ENCODE measurements at places on chromosomes 2 and 18. TPM values are rescaled to one million over a fixed set of nuclear protein-coding genes. Genes with fewer than 3 reads are reported as not detected.

Gene TRAPPC8
- 62.0 TPM for total RNA-seq

Gene CYTIP
- total RNA-seq: 273 TPM

Gene HOXD1
- not detected for total RNA-seq

Gene GAREM2
- total RNA-seq: 5.2 TPM

DNA sequence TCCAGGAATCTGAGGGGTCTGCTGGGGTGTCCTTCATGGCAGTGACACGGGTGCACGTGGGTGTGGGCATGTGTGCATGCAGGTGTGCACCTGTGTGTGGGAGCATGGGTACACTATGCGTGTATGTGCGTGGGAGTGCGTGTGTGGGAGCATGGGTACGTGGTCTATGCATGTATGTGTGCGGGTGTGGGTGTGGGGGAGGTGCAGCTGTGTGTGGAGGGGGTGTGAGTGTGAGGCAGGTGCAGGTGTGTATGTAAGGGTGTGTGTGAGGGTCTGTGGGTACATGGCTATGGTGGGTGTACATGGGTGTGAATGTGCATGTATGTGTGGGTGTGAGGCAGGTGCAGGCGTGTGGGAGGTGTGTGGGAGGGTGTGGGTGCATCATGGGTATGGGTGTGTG, 36.3 kb downstream of the EIPR1 start:
- no peak for DNase-seq

GRCh38 chr18:55256929-55257289, 297.6 kb upstream of the CCDC68 start:
- DNase-seq: no peak

- DNase-seq: no peak
Measured at GRCh38 chr2:95379371-95379831, 23.1 kb upstream of the FAHD2A start.

DNA sequence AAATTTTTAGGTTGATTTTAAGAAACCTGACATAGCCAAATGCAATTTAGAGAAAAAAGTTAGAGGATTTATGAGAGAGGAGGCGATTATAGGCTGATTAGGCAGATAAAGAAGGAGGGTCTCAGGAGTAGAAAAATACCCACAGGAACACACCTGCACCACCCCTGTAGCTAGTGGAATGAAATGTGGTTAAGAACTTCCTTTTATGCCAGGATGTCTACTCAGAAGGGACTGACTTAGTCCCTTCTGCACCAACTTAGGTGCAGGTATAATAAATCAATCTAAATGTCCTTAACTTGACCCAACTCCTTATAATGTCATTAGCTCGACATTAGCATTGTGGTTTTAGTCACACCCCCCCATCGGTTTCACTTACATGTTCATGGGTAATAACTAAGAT, 1274.5 kb upstream of the TMEFF2 start:
- no peak for DNase-seq

DNA sequence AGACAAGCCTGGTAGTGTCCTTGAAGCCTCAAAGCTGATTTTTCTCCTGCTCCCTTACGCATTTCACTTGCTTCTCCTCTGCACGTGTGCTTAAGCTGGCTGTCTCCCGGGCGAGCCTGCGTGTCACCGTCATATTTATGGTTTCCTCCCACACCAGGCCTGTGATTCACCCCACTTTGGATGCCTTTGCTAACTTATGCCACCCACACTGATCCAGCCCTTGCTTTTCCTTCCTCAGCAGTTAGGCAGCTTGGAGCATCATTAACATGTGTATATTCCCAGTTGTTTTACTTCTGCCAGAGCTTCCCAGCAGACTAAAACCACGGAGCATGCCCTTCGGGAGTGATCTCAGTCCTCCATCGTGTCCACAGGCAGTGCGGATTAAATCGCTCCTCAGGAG, 2.2 kb downstream of the ST3GAL5 start:
- DNase-seq: peak; percentile 42
